ENCODE measurements at places on chromosomes 6 and 20.

GRCh38 chr6:3624250-3625136, 127.0 kb downstream of the PXDC1 start:
- DNase-seq: no peak

DNA sequence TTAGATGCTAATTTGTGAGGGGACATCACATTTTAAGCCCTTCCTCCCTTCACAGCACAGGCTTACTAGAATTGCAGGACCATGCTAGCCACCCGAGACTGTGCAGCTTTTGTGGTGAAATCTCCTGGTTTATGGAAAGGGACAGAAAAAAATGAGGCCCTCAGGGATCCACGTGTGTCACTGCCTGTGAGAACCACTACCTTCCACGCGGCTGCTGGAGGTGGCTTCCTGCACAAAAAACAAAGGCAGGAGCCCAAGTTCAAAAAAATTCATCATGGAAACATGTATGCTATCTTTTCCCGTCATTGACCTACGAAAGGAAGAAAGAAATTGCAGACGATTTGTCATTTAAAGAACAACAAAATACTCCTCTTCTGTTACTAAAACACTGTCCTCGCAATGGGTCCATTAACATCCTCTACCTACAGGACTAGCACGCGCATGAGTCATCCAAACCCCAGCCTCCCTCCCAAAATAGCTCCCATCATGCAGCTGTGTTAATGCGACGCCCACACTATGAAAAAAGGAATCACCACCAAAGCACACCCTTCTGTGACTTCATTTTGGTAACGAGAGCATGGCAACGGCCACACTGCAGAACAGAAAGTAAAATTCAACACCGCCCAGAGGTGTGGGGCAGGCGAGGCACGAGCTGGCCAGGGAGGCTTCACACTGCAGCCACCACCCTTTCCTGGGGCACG, 45.7 kb downstream of the RAMACL start:
- no peak for DNase-seq

GRCh38 chr6:165662749-165663376, at the start of gene PDE10A:
TSS of gene PDE10A (minus strand) at chr6:165663241. CDS start at chr6:165662811, 430 bp downstream.
- DNase-seq: peak; percentile 69

GRCh38 chr6:126937426-126937825, 181.0 kb upstream of the RSPO3 start:
- peak; percentile 24 for DNase-seq

GRCh38 chr6:50301307-50301706, 251.6 kb upstream of the DEFB112 start:
- DNase-seq: no peak

- no peak for DNase-seq
Measured at GRCh38 chr20:35539756-35540212, 2.1 kb upstream of the ERGIC3 start.

Measured in RCC 7860 (cell line).